NCI-H510A (cell line): ENCODE measurements at places on chromosomes 16 and 17.

DNA sequence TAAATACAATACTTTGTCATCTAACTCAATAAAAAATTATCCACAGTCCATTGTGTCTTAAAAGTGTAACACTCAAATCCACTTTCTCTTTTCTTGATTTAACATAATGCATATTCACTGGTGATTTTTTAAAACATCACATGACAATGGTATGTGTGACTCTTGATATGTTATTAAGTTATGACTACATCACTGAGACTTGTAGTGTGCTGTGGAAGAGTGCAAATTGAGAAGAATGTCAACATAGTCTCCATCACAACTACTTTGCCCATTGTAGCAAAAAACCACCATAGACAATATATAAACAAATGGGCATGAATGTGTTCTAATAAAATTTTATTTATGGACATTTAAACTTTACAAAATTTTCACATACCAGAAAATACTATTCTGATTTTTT, 380.7 kb upstream of the PMFBP1 start:
- DNase-seq = no peak

DNA sequence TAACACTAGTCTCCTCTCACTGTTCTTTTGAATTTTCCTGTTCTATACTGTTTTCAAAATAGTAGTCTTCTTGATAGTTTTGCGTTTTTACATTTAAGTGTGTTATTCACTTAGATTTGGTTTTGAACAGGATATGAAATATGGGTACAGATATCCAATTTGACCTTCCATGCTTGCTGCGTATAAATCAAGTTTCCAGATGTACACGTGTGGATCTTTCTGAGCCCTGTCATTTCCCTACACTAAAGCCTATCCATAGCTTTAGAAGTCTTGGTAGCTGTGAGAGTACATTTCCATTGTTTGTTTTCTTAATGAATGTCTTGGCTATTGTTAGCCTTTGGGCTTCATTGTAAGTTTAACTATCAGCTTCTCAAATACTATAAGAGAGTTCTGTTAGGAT, 20.4 kb downstream of the CYLD start:
- DNase-seq = no peak

DNA sequence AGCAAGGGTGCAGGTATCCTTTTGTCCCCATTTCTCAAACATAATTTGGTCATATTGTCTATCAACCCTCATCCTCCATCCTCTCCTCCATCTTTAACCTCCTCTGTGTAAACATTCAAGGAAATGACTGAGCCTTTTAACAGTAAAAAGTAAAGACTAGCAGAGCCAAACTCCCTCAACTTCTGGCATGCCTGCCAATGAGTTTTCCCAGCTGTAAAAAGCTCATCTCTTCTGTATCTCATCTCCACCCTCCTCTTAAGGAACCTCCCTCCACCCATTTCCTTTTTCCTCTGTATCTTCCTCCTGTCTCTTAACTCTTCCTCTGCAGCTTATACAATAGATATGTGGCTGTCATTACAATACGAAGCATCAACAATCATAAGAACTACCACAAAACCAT, 76.9 kb upstream of the PSMD7 start:
- no peak for DNase-seq

DNA sequence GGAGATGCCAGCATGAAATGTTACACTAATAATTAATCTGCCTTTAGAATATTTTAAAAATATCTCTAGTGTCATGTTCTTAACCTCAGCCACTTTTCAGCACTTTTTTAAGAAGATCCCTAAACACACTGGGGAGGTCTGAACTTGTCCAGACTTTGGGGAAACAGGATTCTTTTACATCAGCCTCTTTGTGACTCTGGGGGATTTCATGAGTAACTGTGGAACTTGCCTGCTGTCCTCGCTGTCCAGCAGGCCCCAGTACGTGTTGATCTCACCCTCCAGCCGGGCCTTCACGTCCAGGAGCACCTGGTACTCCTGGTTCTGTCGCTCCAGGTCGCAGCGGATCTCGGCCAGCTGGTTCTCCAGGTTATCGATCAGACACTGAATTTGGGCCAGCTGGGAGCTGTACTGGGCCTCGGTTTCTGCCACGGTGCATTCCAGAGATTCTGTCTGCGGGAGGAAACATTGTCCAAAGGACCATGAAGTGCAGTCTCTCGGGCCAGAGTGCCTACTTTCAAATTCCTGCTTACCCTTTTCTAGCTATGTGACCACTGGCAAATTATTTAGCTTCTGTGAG, 5.5 kb downstream of the KRT40 start:
- no peak for DNase-seq

DNA sequence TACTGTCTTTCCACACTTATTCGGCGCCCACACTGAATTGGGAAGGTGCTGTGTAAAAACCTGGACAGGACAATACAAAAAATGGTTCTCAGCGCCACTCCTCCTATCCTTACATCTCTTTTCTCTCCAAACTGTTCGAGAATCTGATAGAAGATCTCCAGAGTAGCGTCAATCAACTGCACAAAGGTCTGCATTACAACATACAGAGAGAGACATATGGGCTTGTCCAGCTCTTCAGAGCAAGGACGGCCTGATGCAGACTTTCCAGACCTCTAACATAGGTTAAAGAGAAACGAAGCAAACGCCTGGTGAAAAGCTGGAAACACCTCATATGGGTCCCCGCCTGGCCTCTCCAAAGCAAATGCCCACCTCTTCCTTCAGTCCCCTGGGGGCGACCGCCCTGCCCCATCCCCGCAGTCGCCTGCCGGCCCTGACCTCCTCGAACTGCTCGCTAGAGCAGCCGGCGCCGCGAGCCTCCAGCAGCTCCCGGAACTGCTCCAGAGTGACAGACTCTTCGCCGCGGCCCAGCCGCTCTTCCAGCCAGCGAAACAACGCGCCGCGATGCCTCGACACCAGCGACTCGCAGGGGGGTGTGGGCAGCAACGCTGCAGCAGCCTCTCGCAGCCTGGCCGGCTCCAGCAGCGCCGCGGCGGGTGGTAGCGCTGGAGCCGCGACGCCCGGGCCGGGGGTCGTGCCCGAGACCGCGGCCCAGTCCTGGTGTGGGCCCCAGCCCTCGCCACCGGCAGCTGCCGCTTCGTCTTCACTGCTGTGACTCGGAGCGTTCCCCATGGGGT, 526 bp downstream of the ZZEF1 start:
- DNase-seq = no peak

GRCh38 chr17:61331178-61331577, 68.5 kb upstream of the TBX2 start:
- DNase-seq = no peak

DNA sequence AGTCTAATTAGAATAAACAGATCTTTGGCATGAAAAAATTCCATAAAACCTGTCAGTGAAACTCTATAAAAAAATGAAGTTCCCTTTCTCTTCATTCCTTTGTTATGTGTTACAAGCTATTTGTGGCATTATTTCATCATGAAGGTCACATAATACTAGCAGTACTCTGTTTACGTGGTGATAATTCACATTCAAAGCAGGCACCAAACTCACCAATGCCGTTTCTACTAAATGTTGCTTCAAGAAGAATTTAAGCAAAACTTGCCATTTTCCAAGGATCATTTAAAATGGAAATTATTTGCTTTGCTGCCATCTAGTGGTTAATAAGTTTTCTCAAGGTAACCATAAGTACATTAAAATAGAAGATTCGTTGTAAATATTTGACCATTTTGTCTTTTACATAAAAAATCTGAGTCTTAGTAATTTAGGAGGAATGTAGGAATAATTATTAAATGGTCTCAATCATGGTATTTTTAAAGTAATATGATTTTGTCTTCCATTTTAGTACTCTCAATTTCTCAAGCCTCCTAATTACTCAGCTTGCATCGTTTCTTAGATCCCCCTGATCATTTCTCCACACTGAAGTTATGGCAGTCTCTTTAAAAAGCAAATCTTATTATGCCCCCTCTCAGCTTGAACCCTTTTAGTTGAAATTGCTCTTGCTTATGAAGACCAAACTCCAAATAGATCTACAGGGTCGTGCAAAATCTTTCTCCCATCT, 80.8 kb downstream of the OMG start:
- DNase-seq = no peak

GRCh38 chr16:73616166-73616753, 568.3 kb upstream of the ZFHX3 start:
- DNase-seq = no peak

DNA sequence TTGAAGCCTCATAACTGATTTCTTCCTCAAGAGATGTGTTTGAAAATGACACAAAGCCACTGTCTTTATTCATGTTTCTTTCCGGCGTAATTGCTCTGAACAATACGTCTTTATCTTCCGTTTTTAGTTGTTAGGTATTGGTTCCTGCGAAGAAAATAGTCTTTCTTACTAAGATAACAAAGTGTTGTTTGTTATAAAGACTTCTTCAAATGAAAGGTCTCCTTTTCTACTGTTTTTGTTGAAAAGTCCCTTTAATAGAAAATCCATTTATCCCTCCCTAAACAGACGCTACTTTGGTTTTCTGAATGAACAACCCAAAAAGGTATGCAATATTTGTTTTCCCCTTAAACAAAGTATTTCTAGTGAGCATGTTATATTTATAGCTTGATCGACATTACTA, 469.1 kb downstream of the KCNJ18 start:
- no peak for DNase-seq

GRCh38 chr17:51154176-51154575, 817 bp downstream of the NME1 start:
- no peak for DNase-seq

DNA sequence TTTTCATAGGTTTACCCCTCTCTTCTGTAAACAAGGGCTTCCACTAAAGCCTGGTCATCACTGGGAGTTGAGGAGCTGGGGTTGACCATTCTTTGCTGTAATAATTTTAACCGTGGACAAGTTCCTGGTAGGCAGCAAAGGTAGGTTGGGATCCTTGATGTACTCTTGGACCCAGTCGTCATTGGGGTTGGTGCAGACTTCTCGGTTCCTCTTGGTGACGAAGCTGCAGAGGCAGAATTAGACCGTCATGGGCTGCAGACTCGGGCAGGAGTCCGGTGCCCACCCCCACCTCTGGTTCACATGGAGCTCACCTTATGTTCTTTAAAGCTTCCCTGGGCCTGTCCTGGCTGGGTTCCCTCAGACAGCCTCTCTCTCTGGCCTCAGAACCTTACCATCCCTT, 3.8 kb downstream of the CCL16 start:
- DNase-seq = no peak

DNA sequence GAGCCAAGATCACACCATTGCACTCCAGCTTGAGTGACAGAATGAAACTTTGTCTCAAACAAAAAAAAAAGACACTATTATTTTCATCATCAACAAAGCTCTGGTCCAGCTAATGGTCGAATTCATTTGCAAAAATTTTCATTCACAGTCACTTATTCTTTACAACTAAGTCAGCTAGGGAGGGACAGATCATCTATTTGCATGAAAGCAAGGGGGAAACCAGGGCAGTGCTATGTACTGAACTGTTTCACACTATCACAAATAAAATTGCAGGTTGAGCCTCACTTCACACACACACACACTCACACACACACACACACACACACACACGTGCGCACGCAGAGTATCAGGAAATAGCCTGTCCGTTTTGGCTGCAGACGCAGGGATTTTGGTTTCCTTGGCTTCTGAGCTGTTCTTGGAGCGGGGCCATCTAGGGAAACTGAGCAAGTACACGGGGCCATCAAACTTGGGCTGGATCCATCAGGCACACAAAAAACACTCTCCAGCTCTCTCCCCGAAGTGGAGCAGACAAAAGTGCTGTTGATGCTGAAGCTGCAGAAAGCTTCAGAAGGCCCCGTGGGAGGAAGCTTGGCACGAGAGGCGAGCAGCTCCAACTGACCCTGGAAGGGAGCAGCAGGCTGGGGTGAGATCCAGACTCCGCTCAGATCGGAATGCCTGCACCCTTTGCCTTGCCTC, 44.3 kb upstream of the HELZ start:
- DNase-seq = no peak

DNA sequence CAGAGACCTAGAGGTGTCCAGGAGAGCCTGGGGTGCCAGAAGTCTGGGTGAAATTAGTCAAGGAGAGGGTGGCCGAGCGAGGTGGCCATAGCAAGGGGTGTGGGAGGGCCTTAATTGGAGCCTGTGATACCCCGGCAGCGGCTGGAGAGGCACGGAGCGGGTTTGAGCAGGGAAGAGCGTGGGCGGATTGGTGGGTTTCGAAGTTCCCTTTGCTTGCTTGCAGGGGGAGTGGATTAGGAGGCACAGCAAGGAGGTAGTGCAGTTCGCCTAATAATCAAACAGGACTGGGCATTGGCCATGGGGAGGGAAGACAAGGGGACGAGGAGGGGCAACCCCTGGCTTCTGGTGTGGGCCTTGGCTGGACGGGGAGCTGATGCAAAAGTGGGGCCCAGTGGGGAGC, 5.4 kb upstream of the FAM83G start:
- no peak for DNase-seq

- DNase-seq = no peak
These were observed 27.7 kb upstream of the IL21R start for GRCh38 chr16:27374221-27374803.

DNA sequence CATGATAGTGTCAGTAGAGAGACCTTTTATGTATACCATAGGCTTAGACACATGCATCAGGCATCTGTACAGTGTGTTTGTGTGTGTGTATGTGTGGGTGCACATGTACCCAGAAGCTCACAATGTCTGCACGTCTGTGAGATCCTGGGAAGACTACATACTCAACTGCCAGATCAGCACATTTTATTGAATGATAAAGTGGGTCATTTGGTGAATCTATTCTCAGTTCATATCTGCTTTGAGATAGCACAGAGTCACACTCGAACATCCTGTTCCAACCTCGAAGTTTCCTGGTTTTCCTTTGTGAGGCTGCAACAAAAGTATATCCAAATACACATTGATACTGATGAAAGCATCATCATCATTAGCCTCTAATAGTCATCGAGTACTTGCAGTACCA, 63.6 kb downstream of the MAF start:
- no peak for DNase-seq

- no peak for DNase-seq
These were observed 408.9 kb downstream of the GRIN2A start for GRCh38 chr16:9773289-9773688.

- DNase-seq = no peak
These were observed 6.9 kb downstream of the HNF1B start for GRCh38 chr17:37737971-37738370.

DNA sequence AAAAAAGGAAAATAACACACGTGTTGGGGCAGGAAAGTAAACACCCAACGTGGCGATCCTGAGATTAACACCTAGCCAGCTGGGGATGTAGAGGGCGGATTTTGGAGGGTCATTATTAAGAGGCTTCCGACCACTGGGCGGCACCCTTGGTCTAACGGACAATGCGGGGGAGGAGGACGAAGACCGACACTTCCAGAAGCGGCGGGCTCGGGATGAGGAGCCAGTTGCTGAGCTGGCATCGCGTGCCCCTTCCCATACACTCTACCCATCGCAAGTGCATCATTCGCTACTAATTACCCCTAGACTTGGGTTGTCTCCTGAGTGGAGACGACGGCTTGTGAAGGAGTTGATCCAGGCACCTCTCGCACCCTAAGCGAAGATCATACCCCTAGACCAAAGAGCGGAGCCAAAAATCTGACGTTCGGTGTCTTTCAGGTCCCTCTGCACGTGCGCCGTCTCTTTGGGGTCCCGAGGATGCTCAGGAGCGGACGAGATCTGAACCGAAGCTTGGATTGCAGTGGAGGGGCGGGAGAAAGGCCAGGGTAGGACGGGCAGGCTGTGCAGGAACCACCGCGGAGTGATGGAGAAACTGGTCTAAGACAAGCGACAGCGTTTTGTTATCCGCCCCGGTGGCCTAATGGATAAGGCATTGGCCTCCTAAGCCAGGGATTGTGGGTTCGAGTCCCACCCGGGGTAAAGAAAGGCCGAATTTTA, 17.6 kb downstream of the ZNF213 start:
- DNase-seq = peak; percentile 54
